NCI-H774 (cell line): ENCODE measurements at places on chromosomes 11 and 22.

- no peak for DNase-seq
These were observed 13.1 kb downstream of the MOV10L1 start for GRCh38 chr22:50102946-50103345.

GRCh38 chr11:16986434-16987204 lies 27.6 kb downstream of the PLEKHA7 start:
- DNase-seq: no peak

DNA sequence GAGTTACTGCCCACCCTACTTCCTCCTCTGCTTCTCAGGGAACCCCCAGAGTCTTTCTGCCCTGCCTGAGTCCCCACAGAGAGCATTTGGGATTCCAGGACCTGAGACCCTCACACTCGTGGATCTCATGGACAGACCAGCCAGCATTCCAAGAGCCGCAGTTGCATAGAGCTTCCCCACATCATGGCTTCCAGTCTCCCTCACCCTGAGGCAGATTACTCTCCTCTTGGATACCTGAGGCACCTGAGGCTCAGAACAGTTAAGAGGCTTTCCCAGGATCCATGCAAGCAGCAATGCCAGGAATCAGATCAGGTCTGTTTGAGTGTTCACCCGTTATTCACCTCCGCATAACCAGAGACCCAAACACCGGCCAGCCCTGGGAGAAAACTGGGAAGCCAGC lies 102.2 kb downstream of the TRIM29 start:
- no peak for DNase-seq

DNA sequence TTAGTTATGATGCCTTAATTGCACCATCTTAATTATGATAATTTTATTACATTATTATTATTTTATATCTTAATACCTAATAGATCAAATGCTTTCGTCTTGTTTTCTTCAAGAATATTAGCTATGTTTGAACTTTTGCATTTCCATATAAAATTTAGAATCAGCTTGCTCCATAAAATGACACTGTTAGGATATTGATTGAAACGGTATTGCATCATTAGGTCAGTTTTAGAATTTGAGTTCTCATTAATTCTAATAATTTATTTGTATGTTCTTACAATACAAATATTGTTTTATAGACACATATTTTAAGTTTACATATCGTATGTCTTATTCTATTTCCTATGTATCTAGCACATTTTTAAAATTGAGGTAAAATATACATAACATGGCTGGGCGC lies 6.7 kb downstream of the CFAP68 start:
- DNase-seq: no peak

DNA sequence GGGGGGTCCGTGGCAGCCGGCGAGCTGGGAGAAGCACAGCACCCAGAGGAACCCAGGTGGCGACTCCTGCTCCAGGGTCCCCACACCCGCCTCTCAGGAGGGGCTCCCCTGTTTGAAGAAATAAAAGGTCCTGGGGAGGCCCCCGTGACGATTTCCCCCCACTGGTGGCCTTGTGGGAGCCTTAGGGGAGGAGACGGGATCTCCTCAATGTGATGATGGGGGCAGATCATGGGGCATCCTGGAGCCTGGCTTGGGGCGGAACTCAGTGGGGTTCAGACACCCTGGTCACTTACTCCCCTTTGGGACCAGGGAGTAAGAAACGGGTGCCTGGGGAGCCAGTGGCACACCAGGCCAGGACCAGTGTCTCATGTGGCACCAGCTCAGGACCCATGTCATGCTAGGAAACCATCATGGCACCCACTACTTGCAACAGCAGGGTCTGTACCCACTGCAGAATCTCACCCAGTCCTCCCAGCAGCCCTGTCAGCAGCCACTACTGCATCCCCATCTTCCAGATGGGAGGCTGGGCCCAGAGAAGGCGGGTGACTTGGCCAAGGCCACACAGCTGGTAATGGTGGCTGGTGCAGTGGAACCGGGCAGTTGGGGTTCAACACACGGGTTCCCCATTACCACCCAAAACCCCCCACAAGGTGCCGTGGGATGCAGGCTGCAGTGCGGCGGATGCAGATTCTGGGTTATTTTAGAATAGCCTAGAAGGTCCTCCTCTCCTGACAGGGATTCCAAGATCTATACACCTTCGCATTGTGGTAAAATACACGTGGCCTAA lies 130.7 kb downstream of the CTTN start:
- no peak for DNase-seq

GRCh38 chr22:39301926-39302325 lies 17.5 kb downstream of the RPL3 start:
- DNase-seq: no peak

DNA sequence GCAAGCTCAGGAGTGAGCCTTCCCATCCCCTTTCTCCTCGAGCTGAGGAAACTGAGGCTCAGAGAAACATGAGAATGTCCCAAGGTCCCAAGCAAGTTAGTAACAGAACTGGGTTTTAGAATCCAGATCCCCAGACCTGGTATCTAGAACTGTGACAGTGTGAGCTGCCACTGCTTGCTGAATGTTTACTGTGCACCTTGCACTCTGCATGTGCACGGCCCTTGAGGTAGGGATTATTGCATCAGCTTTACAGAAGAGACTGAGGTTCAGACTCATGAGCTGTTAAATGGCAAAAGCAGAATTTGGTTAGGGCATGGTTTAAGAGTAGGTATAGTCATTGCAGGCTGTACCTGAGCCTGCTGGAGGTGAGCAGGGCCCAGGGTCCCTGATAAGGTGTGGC lies 3.8 kb upstream of the MPPED1 start:
- DNase-seq: no peak

DNA sequence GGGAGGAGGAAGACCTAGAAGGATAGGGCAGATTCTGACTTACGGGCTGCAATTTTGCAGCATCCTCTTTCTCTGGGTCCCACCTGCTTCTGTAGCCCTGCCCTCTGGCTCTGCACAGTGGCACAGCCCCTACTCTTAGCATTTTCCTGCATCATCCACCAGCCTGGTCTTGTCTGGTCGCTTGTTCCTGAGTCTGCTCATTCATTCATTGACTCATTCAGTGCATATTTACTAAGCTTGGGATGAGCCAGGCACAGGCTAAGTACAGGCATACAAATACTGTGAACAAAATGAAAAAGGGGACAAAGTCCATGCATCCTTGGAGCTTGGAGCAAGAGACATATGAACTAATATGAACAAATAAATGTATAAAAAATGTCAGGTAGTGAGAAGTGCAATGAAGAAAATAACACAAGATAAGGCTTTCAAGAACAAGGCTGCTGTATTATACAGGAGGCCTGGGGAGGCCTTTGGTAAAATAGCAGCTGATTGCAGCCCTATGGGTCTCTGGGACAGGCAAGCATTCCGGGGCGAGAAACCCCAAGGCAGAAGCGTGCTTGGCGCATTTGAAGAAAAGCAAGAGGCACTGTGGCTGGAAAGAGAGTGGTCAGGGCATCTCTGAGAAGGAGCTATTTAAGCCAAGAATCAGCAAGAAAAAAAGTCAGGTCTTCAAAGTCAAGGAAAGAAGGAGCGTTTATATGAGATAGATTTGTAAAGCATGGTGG lies 108.0 kb upstream of the ALX4 start:
- no peak for DNase-seq

- no peak for DNase-seq
These were observed at the start of gene MICALL1 for GRCh38 chr22:37905534-37906363. TSS of gene MICALL1 (plus strand) at chr22:37906297. CDS start at chr22:37906423, 126 bp downstream.

GRCh38 chr11:122179961-122180834 lies 64.2 kb upstream of the BLID start:
- DNase-seq: no peak

DNA sequence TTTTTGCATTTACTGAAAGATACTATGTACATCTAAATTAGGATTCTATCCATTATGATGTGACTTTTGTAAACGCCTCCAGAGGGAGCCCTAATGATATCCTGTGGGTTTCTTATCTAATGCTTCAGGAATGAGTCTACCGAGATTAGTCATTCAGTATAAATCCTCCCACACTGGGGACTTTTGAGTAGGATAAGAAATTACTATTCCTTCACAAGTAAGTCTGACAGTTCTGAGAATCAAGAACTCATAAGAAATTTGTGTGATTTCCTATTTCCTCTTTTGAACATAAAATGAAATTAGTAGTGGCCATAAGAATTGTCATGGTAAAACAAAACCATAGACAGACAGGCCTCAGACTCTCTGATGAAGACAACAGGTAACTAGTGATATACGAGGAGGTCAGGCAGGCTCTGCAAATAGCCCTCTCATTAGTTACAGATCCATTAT lies 10.0 kb upstream of the OR5M1 start:
- DNase-seq: no peak

DNA sequence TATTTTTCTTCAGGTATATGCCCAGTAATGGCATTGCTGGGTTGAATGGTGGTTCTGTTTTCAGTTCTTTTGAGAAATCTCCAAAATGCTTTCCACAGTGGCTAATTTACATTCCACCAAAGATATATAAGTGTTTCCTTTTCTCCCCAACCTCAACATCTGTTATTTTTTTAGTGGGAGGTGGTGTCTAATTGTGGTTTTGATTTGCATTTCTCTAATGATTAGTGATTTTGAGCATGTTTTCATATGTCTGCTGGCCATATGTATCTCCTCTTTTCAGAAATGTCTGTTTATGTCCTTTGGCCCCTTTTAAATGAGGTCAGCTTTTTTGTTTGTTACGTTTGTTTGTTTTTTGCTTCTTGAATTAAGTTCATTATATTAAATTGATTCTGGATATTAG lies 760.2 kb downstream of the KCNA4 start:
- DNase-seq: no peak

GRCh38 chr11:7520011-7520942 lies 6.5 kb downstream of the PPFIBP2 start:
- no peak for DNase-seq

DNA sequence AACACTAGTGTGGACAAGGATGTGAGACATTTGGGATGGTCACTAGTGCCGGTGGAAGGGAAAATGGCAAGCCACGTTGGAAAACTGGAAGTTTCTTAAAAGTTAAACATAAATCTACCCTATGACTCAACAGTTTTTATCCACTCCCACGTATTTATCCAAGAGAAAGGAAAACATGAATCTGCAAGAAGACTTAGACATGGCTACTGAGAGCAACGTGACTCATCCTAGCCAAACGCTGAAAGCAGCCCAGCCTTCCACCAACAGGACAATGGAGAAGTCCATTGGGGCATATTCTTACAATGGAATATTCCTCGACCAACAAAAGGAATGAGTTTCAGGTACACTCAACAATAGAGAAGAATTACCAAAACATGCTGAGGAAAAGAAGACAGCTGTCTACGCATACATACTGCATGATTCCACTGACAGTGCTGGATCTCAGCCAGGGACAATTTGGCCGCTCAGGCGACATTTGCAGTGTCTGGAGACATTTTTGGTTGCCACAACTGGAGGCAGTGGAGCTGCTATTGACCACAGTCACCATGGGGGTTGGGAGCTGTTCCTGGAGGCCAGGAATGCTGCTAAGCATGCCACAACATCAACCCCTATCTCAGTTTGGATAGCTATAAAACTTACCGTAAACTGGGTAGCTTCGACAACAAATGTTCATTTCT lies 21.2 kb downstream of the SYT13 start:
- no peak for DNase-seq

- DNase-seq: no peak
These were observed 78.7 kb upstream of the DRD2 start for GRCh38 chr11:113553915-113554314.

GRCh38 chr11:125235071-125235471 lies 70.5 kb downstream of the PKNOX2 start:
- no peak for DNase-seq

DNA sequence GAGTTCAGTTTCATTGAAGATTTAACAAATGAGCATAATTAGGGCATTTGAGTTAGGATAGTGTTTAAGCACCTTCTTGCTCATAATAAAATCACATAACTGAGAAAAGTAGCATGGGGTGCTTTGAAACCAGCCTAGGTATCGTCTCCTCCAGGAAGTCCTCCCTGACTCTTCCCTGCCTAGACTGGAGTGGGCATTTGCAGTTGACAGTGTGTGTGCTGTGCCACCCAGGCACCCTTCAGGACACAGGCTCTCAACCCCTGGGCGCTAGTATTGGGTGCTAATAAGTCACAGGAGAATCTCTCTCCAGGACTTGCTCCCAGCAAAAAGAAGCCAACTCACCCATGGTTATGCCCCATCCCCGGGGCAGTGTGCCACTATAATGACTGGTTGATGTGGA lies 584.1 kb downstream of the INSC start:
- DNase-seq: no peak
